Activated CD4-positive, alpha-beta T cell treated with anti-CD3 and anti-CD28 coated beads, Interleukin-2, amount 10 ng/mL, durations not matched to agents 7 days and 5 days (primary cell): ENCODE measurements at places on chromosomes 16 and 17.

DNA sequence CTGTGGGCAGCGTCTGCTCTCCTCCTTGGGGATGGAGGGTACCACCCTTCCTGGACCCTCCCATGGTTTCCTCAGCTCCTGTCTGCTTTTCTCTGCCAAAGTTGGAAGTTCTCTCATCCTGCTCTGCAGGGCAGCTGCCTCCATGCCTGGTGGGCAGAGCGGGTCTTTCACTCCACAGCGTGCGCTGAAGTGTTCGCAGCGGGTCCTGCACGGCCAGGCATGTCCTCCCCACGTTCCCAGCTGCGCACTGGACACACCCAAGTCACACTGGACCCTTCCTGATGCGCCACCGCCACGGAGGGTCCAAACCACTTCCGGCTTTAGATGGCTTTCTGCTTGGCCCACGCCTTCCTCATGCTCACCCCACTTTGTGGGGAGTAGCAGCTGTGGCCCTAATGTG, 33.7 kb upstream of the NPTX1 start:
- no peak for DNase-seq

DNA sequence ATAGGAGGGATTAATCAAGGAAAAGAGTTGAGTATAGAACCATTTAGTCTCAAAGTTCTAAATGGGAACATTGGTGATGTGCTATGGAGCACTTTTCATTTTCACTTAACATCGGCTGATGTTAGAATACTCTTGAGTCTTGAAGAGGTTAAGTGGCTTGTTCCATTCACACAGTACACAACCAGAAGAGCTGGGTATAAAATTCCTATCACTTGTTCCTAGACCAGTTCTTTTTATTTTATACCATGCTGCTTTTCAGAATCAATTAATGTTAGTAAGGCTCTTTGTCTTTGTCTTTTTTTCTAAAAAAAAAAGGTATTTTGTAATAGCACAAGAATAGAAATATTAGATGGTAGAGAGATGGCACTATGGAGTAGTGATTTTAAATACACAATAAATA, 1.7 kb upstream of the KRTAP1-1 start:
- DNase-seq: no peak

GRCh38 chr16:84722068-84722467, 22.3 kb downstream of the USP10 start:
- no peak for DNase-seq

DNA sequence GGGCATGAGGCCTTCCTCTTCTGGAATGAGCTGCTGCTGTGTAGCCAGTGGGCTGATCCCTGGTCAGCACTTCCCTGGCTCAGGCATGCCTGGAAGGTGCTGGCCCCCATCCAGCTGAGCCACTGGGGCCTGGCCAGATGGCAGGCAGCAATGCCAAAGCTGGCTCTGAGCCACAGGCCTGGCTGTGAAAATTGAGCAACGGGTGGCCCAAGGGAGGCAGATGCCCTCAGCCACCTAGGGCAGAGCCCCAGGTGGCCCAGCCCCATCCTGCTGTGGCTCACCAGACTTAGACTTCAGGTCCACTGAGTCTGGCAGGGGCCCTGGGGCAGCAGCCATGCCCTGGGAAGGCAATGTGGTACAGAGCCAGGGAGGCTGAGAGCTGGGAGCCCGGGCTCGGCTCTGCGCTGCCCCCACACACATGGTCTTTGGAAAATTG, 8.5 kb upstream of the CRHR1 start:
- DNase-seq: no peak

DNA sequence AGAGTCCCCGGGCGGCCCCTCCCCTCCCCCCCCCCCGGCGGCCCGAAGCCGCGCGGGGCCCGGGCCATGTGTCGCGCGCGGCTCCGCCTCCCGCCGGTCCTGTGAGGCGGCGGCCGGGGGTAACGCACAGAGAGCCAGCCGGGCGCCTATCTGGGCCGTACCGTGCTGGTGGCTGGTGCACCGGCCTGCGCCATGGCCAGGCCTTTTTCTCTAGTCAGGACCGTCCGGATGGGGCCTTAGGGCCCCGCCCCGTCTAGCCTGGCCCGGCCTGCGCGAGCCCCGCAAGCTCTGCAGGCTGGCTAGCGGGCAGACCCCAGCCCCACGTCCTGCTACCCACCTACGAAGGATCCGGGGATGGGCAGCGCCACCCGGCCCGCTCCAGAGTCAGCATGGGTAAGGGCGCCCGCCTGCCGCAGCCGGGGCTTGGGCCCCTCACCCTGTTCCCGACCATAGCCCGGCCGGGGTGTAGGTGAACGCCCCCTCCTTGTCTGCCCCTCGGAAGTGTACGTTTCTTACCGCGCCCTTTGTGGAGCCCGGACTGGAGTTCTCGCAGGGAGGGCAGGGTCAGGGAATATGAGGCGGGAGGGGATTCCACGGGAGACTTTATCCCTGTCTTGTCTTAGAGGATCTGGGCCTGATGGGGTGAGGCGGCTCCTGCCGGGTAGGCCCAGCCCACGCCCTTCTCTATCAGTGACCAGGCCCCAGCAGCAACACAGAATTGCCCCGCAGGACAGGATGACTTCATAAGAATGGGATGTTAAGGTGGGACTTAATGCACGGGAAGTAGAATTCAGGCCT, at the start of gene CENPT:
CENPT (minus strand) TSS at position 630 of the 798 bp plus-strand sequence. CDS start 13,834 bp downstream, outside the sequence.
- peak; percentile 63 for DNase-seq

DNA sequence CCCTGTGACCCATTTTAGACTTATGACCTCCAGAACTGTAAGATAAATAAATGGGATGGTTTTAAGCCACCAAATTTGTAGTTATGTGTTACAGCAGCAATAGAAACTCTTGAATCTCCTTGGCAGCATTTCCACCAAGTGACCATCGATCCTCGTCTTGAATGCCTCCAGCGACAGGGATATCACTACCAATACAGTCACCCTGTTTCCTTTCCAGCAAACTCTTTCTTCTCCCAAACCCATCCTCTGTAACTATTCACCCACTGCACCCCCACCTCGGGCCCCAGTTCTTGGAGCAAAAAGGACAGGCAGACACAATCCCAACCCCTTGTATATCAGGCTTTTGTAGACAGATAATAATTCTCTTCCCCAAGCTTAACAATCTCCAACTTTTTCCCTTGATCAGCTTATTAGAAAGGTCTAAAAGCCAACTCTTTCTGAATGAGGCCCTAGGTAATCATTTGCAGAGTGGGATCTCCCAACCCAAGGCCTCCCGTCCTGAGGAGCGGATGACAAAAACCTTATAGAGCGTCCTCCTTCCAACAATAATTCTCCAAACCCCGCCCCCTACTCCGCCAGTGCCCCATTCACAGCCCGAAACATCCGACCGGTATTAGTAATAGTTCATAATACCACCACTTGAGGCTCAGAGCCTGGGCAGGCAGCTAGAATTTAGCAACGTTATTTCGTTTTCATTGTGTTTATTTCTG, 14.7 kb upstream of the PLLP start:
- DNase-seq: no peak

DNA sequence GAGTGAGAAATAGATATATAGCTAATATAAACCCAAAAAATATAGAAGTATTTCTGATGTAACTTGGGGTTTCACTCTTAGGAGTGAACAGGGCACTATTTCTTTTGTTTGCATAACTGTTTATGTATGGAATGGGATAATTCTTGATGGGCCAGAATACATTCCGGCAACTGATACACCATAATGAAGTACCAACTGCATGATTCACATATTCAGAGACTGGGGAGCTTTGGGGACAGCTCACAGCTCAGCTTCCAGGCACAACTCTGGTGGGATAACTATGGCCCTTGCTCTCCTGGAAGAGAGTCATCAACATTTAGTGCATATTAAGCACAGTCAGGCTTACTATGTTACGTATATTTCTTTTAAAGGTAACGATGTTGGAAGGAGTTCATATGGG, 42.1 kb upstream of the ADCY7 start:
- DNase-seq: no peak

- DNase-seq: no peak
Observed at GRCh38 chr17:74130276-74130675, 73.2 kb upstream of the RPL38 start.

- no peak for DNase-seq
Observed at GRCh38 chr17:67253384-67253783, 8.4 kb upstream of the HELZ start.

- DNase-seq: no peak
Observed at GRCh38 chr17:52156576-52157570, 1.6 kb downstream of the CA10 start.

- DNase-seq: no peak
Observed at GRCh38 chr16:3485821-3486505, 9.3 kb downstream of the C16orf90 start.

GRCh38 chr16:13560151-13560550, 359.8 kb upstream of the ERCC4 start:
- no peak for DNase-seq

DNA sequence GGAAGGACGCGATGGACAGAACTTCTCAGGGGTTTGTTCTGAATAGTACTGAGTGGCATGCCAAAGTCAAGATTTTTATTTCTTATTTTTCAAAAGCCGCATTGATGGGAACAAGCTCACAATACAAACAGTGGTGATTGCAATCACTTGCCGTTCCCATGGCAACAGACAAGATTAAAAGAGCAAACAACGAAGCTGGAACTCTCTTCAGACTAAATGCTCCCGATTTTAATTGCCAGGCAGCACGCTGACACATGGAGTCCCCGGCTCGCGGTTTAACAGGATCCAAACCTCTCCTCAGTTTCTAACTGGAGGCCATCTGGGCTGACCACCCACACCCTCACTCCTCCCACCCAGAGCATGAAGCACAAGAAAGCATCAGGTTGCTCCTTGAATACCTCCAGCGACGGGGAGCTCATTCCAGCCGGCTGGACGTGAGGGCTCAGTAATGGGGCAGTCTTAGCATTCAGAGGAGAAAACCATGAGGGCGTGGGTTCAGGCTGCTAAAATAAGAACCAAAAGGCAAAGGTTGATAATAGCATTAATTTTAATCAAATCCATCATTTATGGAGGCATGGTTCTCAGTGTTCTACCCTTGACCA, 41.5 kb downstream of the AIPL1 start:
- DNase-seq: no peak

DNA sequence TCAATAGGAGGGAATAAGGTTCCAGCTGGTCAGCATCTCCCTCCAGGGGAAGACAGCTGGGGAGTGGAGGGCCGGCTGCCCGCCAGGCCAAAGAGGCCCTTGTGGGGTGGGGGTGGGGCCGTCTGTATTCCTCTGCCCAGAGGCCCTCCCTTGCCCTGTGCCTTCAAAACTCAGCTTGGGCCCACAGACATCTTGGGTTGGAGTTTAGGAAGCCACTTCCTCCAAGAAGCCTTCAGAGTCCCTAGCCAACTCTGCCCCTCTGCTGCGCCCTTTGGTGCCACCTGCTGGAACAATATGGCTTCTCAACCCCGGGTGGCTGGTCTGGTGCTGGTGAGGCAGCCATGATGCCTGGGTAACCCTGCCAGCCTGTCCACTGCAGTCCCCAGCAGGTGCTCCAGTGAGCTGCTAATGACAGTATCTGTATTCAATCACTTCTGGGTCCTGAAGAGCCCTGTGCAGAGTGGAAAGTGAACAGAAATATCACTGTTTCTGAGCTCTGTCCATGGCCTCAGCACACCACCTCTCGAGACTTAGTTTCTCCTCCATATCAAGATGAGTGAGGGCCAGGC, 16.7 kb downstream of the HSD11B2 start:
- DNase-seq: peak; percentile 80

DNA sequence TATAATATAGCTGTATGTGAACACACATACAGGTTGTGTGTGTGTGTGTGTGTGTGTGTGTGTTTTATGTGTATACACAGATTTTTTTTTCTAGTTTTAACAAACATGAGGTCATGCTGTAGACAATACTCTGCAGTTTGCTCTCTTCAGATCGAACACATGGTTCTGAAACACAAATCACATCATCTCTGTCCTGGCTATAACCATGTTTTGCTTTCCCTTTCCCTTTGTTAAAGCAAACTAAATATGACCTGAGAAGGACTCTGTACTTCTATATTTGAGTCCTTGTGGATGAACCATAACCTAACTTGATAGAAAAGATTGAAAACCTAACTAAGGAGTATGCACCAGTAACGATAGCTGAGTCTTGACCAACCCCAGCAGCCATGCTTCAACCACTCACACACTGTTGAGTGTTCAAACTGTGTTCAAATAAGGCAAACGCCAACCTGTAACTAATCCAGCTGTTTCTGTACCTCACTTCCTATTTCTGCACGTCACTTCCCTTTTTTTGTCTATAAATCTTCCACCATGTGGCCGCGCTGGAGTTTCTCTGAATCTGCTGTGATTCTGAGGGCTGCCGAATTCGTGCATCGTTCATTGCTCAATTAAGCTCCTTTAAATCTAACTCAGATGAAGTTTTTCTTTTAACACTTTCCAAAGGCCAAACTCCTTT, 303.8 kb downstream of the HS3ST3B1 start:
- DNase-seq: no peak

DNA sequence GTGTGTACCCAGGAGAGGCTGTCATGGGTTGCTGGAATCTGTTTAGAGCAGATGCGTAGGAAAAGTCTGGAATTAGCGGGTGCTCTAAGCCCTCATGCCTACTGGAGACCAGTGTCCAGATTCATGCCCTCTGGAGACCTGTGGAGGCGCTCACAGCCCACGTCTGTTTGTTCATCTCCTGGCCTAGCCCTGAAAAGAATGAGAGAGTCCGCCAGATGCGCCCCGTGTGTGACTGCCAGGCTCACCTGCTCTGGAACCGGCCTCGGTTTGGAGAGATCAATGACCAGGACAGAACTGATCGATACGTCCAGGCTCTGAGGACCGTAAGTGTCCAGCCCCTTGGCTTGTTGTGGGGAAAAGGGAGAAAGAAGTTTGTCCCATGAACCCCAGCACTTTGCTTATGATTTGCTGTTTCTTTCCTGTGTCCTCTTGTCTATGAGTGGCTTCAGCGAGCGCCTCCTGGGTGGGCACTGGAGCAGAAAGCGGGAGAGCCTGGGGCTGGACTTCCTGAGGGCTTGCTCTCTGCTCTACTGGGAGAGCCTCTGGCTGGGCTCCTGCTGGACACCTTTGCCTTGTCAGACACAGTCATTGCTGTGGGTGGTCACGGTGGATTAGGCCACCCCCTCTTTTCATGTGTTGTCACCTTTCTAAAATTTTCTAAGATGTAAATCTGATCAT, 35.3 kb downstream of the PRMT7 start:
- no peak for DNase-seq
